Dermis blood vessel endothelial cell (primary cell): ENCODE measurements at places on chromosomes 1 and 21.
A peak's percentile ranks its signal among the peaks of the same experiment; 100 is the strongest.

DNA sequence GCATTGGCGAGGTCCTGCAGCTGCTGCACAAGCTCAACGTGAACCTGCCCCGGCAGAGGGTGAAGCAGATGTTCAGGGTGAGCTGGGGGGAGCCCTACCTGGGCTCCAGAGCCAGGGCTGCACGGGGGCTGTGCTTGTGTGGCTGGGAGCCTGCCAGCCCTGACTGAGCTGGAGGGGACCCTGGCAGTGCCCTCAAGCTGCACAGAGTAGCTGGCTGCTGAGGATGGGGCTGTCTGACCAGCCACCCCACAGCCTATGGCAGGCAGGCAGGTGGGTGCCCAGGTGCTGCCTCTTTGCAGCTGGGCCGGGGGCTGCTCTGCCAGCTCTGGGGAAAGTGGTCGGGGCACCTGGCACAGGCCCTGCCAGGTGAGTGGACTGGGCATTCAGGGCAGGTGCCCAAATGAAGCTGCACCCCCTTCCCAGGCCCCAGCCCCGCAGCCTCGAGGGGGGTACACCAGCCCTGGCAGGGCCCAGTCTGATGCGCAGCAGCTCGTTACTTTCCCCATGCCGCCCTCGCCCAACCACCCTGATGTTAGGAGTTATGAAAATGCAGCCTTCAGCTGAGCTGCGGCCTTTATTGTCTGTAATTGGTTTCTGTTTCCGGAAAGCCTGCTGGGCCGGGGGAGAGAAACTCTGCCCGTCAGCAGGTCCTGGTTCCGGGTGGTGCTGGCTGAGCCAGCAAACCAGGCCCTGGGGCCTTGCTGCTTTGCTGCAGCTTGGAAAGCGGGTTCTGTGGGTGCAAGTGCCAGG is 4.3 kb downstream of the PLCH2 start:
- peak; percentile 10 for DNase-seq

DNA sequence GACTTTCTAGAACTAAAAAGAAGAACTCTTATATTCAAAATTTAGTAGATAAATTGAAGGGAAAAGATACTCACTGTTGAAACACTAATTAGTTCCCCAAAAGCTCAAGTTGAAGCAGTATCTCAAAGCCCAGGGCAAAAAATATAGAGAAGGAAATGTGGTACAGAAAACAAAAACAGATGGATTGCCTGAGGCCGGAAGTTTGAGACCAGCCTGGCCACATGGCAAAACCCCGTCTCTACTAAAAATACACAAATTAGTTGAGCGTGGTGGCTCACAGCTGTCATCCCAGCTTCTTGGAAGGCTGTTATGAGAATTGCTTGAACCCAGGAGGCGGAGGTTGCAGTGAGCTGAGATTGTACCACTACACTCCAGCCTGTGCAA is 36.0 kb downstream of the FAM177B start:
- no peak for DNase-seq

DNA sequence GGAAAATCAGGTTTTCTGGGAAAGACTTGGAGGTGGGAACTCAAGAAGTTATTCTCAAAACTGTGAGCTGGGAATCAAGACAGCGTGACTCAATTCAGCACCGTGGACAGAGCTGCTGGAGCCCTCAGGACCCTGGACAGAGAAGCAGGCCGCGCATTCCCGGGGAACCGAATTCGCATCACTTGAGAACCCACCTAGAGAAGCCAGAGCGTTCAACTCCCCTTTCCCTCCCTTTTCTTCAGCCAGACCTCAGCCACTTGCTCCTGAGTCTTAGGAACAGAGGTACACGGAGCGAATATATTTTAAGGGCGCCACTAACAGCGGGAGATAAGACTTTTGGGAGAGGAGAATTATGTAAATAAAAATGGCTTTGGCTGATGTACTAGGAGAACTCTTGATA is 2.0 kb upstream of the LIN28A start:
- DNase-seq: peak; percentile 85

GRCh38 chr1:169694304-169695075 is 16.9 kb downstream of the SELL start:
- DNase-seq: peak; percentile 37

DNA sequence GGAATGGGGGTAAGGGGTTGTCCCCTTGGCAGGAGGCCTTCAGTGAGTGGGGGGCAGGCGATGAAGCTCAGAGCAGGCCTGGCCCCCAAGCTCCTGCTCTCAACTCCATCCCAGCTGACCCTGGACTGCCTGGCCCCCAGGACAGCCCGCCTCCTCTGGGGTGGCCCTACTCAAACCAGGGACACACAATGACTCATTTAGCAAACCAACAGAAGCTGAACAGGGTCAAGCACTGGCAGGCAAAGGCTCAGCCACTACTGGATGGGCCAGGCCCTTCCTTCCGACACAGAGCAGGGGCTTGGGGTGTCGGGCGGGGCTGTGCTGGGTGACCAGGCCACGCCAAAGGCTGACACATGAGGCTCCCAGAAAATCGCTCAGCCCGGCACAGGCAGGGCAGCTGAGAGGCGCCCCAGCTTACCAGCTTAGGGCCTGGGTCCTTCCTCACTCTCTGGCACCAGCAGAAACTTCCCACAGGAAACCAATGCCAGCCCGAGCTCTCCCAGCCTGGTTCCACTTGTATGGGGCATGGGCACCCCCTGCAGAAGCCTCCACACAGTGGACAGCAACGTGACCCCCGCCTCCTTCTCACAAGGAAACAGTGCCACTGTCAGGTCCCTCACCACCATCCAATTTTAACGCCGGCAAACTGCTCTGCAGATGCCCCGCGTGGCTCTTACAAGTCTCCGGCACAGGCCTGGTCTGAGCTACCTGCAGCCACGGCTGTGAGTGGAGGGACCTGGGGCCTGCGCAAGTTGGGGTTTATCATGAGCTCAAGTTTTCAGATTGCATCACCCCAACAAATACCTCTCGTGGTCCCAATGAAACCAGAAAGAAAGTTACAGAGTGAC is 114.3 kb downstream of the NPHP4 start:
- DNase-seq: no peak

- DNase-seq: no peak
Observed at GRCh38 chr1:208318150-208318734, 74.1 kb upstream of the PLXNA2 start.

DNA sequence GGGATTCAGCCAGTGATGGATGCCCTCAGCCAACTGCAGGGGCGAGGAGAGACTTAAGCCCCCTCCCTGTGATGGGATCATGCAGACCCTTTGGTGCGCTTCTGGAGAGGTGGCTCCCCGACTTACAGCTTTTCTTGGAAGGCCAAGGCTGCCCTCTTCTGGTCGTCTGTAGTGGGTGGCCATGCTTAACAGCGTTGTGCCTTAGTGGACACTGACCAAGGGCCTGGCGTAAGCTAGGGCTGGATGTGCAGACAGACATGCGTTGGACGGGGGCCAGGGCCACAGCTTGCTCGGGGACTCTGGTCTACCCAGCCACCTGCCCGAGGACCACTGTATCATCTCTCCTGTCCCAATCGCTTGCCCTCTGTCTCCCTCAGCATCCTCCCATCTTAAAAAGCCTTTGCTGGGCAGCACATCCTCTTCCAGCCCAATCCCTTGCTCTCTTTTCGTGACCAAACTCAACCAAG is 5.5 kb downstream of the AZIN2 start:
- DNase-seq: peak; percentile 91

GRCh38 chr1:152034654-152035538 is 1.9 kb downstream of the S100A11 start:
- peak; percentile 66 for DNase-seq

DNA sequence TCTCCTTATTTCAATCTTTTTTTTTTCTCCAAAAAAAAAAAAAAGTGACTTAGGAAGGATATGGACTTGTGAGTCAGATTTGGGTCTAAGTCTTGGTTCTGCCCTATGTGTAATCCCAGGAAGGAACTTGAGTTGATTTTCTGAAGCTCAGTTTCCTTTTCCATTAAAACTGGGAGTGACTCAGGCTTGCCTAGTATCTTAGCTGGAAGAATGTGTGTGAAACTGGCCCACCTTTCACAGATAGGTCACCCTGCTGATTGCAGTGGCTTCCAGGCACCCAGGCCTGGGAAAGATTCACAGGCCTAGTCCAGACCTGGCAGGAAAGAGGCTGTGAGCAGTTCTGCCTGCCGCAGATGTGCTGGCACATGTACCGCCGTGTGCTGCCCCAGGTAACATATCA is 218.3 kb upstream of the HOOK1 start:
- DNase-seq: peak; percentile 99

DNA sequence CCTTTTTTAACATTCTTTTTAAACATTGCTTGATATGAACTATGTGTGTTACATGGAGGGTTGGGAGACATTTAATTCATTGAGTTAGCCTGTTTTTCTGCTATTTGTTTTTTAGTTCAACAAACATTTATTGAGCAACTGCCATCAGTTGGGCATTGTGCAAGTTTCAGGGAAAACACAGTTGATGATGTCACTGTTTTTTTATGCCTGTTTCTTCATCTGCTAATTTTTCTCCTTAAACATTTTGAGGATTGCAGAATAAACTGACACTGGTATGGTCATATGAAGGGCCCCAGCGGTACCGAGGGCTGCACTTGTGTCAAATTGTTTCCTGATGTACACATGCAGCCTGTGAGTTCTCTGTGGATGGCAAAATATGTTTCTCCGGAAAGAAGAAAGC is 253.0 kb downstream of the FGGY start:
- no peak for DNase-seq

DNA sequence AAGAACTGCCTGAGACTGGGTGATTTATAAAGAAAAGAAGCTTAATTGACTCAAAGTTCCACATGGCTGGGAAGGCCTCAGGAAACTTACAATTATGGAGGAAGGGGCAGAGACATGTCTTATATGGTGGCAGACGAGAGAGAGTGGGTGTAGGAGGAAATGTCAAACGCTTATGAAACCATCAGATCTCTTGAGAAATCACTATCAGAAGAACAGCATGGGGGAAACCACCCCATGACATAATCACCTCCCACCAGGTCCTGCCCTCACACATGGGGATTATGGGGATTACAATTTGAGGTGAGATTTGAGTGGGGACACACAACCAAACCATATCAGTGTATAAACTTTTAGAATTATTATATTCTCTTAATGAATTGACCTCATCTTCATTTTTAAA is 335.9 kb upstream of the DPYD start:
- DNase-seq: no peak

- no peak for DNase-seq
Observed at GRCh38 chr1:198228925-198229324, 72.1 kb downstream of the NEK7 start.

- peak; percentile 17 for DNase-seq
Observed at GRCh38 chr1:12640237-12640957, 3.5 kb upstream of the AADACL4 start.

DNA sequence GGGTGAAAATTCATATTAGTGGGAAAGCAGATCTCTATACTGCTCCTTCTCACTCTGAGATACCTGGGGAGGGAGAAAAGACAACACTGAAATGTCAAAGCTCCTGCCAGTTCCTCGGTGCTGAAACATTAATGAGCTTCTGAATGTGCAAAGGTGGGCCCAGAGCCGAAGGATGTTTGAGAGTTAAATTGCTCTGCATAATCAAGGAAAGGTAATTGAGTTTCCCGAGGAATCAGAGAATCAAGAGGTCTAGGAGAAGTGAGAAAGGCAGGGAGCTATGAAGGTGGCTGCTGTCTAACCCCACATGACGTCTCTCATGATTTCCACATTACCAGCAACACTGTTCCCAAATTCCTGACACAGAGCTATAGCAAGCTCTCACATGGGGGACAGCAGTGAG is 346.7 kb downstream of the SMYD3 start:
- DNase-seq: no peak

DNA sequence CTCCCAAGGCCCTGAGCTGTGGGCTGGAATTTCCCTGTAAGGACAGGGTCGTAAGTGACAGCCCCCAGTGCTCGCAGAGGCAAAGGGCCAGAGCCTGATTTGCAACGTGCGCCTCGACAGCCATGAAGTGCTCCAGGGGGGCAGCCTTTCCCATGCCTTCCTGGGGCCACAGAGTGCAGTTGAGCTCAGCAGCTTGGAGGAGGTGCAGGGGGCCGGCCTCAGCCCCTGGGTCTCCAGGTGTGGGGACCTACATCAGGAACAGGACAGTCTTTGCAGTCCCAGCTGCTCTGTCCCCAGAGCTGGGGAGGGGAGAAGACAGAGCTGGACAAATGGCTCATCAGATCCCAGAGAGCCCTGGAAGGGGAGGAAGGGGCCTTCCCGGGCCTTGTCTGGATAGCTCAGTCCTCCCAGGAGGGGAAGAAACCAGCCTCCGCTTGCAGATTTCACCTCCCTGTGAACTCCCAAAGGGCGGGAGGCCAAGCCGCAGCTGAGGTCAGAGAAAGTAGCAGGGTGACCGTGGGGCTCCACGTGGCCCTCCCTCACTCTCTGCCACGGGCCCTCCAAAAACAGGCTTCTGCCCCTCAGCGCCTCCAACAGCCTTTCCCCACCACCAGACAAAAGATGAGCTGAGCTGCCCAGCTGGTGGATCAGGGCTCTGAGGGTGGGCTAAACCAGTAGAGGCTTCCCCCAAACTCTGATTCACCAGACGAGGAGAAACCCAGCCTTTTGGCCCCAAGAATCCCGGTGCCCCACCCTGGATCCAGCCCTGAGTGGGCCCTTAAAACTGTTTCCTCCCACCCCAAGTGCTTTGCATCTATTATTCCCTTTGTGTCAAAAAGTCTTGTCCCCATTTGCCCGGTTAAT is 76.5 kb downstream of the DHRS3 start:
- DNase-seq: no peak

GRCh38 chr1:42952303-42953001 is 6.2 kb downstream of the SLC2A1 start:
- no peak for DNase-seq

DNA sequence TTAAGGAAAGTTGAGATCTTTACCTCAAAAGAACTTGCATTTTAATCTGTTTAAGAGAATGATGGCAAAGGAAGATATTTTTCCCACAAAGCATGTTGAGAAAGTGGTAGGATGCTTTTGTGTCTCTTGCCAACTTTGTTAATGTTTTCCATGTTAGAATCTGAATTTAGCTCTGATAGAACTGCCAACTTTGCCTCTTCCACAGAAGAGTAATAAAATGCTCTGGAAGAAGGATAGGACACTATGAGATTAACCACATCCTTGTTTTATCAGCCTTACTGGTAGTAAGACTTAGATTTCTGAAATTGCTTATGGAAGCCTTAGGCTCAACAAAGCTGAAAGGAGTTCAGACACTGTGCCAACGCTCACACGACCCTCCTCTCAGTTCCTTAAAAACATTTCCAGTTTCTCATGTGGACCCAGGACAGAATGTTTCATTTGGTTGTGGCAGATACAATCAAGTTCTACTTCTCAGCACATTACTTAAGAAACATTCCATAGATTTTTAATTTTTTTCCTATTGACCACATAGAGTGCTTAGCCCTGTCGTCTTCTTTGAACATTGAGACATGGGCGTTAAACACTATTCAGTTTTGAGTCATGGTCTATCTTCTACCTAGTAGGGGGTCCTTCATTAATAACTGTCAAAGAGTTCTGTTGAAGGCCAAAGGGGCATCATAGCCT is 59.0 kb downstream of the MTR start:
- DNase-seq: no peak
